ENCODE measurements at places on chromosomes 1 and 21.

GRCh38 chr21:26559099-26559498 is 14.0 kb downstream of the CYYR1 start:
- no peak for DNase-seq

- DNase-seq: no peak
Observed at GRCh38 chr21:34814529-34814951, 145.7 kb downstream of the CLIC6 start.

DNA sequence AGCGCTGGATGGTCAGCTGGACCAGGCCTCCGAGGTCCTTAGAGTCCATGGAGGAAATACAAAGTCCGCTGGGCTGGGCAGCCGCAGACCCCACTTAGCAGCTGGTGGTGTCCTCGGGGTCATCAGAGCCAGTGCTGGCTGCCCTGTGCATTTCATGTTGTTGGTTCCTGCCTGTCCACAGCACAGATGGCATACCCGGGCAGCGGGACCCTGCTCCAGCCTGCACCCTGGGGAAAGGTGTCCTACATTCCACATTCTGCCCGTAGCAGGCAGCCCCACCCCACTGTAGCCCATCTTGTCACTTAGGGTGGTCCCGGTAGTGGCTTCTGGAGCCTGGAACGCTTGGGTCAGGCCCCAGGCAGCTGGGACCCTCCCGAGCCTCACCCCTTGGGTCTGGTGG is 19.8 kb downstream of the PRKCZ start:
- DNase-seq: no peak

DNA sequence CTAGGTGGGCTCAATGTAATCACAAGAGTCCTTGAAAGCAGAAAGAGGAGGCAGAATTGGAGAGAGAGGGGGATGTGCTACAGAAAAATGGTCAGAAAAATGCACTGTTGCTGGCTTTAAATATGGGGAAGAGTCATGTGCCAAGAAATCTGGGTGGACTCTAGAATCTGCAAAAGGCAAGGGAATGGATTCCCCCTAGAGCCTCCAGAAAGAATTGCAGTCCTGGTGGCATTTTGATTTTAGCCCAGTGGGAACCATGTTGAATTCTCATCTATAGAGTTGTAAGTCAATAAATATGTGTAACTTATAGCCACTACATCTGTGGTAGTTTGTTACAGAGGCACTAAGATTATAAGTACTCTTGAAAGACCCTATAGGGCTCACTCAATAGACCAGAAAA is 210.3 kb downstream of the ASTN1 start:
- no peak for DNase-seq

DNA sequence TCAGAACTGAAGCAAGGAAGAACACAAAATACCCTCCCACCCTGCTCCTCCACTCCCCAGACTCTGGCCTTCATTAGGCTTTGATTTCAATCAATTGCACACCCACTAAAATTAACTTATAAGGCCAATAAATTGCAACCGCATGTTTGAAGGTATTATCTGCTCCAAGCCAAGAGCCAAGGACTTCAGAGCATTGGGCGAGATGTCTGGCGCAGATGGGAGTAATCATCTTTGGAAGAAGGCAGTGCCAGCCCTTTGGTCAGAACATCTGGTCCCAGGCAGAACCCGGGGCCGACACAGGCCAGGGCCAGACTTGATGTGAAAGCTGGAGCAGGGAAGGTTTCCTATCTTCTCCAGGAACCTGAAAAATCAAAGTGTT is 60.0 kb downstream of the SLC66A1 start:
- DNase-seq: no peak

- DNase-seq: no peak
Observed at GRCh38 chr1:246364415-246364941, 142.6 kb downstream of the SMYD3 start.

DNA sequence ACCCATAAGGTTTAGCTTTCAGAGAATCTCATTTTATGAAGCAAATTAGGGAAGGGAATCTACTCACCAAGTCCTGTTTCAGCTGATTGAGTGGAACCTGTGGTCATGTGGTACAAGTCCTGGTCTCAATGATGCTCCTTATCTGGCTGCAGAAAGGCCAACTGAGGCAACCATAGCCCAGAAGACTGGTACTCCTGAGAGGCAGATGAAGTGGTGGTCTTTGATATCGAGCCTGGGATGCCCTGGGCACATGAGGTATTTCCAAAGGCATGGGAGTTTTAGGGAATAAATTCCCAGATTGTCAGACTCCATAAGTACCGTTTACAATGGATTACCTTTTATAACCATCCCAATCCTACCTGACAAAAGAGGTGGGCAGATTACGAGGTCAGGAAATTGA is 3.3 kb downstream of the MX1 start:
- DNase-seq: no peak

GRCh38 chr1:236522937-236523703 is 662 bp upstream of the LGALS8 start:
- DNase-seq: no peak

- no peak for DNase-seq
Observed at GRCh38 chr1:53324728-53325297, 3.1 kb downstream of the LRP8 start.

DNA sequence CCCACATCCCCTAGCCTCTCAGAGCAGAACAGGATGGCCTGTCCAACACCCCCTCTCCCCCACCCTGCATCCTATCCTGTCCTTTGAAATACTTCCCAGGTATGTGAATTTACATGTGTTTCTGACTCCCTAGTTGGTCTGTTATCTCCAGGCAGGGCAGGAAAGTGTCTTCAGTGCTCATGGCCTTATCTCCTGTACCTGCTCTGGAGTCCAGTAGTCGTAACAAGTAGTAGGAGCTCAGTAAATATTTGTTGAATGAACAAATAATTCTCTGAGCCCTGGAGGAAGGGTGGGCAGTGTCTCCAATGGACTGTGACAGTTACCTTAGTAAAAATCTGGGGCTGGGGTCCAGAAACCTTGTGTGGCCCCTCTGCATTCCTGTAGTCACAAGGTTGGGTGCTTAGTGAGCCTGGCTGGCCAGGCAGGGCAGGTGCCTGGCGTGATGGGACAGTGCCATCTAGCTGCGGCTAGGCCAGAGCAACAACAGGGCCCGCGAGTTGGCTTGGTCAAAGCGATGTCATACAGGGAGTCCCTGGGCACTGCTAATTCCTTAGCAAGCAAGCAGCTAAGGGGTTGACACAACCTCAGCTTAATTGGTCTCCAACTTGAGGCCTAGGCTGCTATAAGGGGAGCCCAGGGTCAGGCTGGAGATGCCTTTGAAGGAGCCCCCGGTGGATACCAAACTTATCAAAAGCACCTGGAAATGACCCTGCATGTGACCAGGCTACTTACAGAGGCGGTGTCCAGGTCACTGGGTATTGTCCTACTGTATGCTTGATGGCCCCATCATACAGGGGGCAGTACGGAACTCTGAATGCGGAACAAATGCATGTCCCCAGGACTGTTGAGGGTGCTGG is 89.0 kb upstream of the PPM1J start:
- DNase-seq: peak; percentile 15

DNA sequence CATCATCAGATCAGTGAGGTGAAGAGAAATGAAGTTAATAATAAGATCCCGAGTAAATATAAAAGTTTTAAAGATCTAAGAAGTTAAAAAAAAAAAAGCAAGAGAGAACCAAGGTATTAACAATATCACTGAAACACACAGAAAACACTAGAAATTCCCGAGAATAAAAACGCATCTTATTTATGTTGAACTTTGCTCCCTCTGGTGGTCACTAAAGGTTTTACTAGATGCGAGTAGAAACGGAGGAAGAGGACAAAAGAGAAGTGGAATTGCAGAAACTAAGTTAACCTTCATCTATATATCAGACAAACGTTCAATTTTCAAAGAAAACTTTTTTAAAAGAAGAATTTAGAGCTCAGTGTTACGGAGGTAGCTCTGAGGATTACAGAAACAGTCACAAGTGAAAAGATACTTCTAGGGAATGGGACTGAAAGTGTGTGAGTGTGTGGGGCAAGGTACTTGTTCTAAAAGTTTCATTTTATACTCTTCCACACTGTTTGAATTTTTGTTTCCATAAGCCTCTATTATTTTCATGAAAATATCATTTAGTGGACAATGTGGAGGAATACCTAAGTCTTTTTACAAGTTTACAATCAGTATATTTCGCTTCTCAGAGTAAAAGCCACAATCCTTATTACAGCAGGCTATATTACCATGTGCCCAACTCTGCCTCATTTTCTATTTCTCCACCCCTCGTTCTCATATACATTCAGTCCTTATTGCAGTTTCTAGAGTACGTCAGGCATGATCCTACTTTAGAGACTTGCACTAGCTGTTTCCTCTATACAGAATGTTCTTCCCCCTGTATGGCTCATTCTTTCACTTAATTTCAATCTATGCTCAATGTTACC is 19.7 kb downstream of the ACBD6 start:
- no peak for DNase-seq

DNA sequence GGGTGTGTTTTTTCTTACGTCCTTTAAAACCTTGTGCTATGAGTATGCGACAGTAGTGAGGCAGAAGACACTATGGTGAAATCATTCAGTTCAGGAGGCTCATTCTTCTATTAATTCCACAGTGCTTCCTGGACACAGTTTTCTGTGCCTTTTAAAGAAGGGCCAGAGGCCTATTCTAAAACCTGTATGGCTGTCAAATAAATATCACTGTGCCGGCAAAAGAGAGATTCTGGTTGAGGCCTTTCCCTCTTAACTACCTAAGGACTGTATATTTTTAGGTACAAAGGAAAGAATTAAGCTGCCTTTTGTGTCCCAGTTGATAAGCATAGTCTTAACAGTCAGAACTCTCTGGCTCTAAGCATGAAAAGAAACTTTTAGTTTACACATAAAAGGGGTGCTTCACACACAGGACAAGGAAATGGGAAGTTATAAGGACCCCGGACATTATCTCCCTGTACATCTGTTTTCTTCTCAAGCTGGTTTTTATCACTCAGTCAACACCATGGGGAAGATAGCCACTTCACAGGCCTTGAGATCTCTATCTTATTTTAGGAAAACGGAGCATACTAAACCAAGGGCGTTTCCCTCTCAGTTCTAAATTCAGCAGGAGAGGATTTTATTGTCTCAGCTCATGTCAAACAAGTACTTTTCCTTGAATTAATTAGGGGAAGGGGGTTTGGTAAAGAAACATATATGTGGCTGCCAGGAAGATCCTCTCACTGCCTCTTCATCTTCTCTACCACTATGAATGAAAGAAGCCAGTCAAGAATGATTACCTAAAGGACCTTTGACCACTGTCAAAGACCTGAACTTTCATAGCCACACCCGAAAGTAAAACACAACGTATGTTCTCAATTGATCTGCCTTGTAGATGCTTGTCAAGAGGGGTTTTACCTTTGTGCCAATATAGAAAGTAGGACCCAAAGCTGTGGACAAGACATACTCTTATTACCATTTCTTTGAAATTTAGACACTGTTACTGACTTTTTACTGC is 71.4 kb upstream of the HSPA13 start:
- no peak for DNase-seq

Data from activated gamma-delta T cell treated with Interleukin-2 at 50 U/mL for 16 hours (primary cell).